ENCODE measurements at places on chromosomes 5 and 9.

- no peak for DNase-seq
Observed at GRCh38 chr5:6758236-6758635, 45.0 kb downstream of the TENT4A start.

DNA sequence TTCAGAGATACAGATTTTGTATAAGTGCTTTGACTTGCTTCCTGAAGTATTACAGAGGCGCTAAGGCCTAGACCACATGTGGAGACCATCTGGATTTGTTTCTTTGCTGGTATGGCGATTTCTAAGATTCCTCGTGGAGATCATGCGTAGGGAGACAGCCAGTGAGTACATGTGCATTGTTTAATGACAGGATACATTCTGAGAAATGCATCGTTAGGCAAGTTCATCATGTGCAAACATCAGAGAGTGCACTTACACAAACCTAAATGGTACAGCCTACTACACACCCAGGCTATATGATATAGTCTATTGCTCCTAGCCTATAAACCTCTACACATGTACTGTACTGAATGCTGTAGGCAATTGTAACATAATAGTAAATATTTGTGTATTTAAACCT lies 16.5 kb upstream of the CEP120 start:
- no peak for DNase-seq

- no peak for DNase-seq
Observed at GRCh38 chr5:177537389-177538361, 16.7 kb downstream of the FAM193B start.

DNA sequence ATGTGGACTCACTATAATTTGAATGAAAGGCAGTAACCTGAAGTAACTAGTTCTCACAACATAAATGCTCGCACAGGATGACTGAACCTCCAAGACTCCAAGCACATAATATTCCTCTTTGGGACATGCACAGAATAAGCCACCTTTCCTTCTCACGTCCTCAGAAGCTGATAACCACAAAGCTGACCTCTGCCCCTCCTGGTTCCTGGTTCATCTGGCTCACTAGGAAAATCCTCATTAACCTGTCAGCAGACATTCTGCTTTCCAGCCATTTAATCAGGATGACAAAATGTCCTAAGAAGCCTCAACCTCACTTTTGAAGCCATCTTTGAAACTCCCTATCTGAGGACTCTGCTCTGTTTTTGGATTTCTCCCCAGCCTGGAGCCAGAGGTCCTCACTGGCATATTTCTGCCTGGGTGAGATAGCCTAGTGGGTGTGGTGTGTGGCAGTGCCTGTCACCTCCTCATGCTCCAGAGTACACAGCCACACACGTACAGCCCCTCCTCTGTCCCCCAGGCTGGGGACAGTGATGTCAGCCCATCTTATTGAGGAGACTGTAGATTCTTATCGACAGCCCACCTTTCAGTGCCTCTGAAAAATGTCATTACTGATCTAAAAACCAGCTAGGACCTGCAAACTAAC lies 10.3 kb downstream of the ANKH start:
- DNase-seq, result no peak

DNA sequence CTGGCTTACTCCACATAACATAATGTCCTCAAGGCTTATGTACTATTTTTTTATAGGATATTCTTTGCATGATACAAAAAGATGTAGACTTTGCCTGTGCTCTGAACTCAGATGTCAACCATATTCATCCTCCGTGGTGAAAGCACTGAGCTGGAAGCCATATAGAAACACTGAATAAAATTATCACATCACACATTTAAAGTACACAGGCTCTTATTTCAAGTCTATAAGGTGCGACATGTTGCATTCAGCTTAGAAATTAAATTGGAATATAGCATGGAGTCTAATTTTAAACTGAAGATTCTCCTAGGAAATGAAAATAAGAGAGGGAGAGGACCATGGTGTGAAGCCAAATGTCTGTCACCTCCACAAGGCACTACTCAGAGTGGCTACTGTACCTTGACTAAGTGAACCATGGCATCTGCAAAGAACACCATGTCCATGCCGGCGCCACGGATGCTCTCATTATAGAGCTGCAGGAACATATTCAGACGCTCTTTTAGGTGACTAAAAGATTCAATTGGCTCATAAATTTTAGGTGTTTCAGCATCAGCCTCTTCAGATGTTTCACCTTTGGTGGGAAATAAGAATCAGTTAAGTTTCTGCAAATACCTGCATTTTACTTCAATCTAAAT lies 158.6 kb downstream of the DNAH5 start:
- no peak for DNase-seq

DNA sequence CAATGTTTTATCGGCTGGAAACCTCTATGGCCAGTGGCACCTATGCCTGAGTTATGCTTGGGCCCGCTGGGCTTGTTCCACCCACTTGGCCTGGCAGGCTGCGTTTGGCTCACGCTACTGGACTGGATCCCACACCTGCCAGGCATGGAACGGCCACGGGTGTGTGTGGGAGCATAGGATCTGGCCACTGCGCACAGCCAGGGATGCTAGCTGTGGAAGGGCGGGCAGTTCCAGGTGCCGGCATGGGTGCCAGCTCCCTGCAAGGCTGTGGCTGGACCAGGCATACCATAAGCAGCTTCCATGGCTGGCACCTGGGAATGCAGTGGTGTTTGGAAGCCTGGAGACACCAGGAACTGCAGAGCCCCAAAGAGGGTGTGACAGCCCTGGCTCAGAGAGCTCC lies 1063.9 kb upstream of the ACO1 start:
- no peak for DNase-seq

DNA sequence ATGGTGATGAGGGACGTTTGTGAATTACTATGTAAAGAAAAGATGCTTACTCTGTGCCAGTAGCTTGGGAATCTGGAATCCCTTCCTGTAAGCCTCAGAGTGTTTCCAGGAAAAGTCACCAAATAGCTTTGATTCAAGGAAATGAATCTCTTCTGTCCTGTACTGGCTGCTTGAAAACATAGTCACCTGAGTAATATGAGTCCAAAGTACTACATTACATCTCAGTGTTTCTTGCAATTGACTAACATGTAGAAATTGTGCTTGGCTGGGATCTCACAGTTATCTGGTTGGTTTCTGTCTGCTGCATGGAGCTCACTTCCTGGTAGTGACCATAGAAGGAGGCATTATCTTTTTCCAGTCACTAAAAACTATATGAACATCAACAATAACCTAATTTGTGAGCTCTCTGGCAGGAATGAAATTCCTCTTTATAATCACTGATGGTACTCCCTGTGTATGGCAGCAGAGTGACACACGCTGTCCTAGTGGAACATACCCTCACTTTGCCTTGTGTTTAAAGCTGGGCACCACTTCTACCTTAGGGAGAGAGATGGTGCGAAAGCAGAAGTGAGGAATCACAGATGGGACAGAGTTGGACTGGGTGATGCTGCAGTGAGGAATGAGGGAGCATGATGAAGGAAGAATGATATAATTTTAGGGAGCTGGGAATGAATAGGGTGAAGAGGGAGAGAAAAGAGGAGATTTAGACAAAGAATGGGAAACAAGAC lies 568.5 kb downstream of the RAB3C start:
- no peak for DNase-seq

GRCh38 chr9:127004946-127005769 lies 90.6 kb downstream of the RALGPS1 start:
- DNase-seq, result no peak

GRCh38 chr5:79834098-79834753 lies 144.6 kb downstream of the CMYA5 start:
- no peak for DNase-seq

GRCh38 chr9:137198902-137199283 lies 1.6 kb downstream of the TPRN start:
- DNase-seq, result no peak

DNA sequence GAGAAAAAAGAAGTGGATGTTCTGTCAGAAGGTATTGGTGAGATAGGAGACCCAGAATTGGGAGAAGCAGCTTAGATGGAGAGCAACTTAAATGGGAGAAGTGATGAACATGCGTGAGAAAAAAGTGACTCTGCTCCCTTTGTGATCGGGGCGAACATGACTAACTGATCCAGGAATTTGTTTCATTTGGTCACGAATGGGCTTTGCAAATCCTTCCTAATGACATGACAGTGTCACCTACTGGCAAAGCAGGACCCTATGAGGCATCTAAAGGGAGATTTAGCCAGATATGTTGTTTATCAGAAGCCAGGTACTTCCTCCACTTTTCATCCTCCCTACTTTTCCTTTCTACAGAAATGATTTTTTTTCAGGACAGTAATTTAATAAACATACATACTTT lies 787.4 kb upstream of the RGMB start:
- no peak for DNase-seq

GRCh38 chr5:179437341-179438001 lies 92.2 kb upstream of the ADAMTS2 start:
- no peak for DNase-seq

DNA sequence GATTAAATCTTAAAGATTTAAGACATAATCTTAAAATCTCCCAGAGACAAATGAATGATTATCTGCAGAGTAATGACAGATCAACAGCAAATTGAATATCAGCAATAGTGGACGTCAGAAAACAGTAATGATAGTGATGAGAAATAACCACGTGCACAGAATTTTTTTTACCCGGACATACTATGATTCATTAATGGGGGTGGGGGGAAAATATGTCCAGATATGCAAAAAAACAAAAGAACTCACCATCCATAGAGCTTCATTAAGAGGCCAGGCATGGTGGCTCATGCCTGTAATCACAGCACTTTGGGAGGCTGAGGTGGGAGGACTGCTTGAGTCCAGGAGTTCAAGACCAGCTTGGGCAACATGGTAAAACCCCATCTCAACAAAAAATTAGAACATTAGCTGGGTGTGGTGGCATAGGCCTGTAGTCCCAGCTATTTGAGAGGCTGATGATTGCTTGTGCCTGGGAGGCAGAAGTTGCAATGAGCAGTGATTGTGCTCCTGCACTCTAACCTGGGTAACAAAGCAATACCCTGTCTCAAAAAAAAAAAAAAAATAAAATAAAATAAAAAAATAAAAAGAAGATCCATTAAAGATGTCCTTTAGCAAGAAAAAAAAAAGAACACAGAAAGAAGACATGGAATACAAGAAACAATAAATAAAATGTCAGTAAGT lies 30.9 kb upstream of the SHOC1 start:
- DNase-seq, result no peak

- DNase-seq, result no peak
Observed at GRCh38 chr9:130214776-130215340, 42.7 kb downstream of the NCS1 start.

DNA sequence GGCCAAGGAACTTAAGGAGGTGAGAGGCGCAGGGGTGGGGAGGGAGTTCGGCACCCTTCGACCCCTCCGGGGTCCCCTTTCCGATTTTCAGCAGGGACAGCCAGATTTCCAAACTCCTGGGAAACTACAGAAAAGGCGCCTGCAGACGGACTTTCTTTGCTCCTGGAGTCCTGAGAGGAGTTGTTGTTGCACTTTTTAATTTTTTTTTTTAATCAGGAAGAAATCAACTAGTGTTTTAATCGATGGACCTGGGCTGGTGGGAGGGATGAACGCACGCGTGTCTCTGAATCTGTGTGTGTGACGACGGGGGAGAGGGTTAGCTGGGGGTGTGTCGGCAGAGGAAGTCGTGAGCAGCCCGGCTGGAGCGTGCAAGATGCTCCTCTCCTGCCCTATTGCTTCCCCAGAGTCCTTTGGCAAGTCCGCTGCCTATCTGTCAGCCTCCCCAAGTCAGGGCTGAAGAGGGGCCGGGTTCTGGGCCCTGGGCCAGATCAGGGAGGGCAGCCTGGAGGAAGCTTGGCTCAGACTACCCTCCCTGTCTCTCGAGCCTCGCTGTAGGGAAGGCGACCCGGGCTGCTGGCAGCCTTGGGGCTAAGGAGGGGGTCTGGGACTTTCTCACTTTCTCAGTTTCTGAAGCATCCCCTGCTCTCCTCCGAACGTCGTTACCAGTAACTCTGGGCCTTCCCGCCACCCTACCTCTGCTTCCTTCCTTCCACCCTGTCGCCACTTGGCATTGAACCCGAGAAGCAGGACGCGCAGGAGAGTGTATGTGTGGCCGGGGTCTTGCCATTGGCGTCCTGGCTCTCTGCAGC lies 731 bp downstream of the PRR16 start:
- no peak for DNase-seq

GRCh38 chr9:114722081-114722621 lies 40.2 kb upstream of the TEX48 start:
- no peak for DNase-seq

- DNase-seq, result no peak
Observed at GRCh38 chr5:36099748-36100147, 33.1 kb upstream of the UGT3A2 start.

DNA sequence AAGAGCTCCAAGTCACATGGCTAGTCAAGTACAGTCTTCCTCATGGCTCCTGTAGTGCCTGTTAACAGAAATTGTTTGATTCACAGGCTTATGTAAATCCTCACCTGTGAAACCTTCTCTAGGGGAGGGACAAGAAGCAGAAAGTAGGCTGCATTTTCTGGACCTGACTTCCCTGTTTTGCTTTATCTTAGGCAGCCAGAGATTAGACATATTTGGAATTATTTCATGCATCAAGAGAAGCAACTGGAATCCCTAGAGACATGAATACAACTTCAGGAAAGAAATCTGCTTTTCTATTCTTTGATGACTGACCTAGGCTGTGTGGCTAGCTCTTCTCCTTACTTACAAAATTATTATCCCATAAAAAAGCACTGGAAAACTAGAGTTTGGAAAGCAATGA lies 52.3 kb downstream of the CAST start:
- DNase-seq, result no peak

DNA sequence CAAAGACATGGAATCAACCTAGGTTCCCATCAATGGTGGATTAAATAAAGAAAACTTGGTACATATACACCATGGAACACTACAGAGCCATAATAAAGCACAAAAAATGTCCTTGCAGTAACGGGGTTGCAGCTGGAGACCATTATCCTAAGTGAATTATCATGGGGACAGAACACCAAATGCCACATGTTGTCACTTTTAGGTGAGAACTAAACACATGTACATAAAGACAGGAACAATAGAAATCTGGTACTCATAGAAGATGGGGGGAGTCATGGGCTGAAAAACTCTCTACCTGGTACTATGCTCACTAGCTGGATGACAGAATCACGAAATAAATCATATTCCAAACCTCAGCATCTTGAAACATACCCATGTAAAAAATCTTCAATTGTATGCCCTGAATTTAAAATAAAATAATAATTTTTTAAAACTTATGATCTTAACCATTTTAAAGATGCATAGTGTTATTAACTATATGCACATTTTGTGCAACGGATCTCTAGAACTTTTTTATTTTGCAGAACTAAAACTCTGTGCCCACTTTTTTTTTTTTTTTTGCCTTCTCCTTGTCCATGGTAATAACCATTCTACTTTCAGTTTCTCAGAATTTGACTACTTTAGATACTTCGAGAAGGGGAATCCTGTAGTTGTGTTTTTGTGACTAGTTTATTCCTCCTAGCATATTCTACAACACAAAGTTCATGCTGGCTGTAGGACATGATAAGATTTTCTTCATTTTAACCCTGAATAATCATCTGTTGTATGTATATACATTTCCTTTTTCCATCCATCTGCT lies 1081.6 kb upstream of the ACO1 start:
- DNase-seq, result no peak

- DNase-seq, result no peak
Observed at GRCh38 chr5:180522330-180522729, 28.2 kb downstream of the CNOT6 start.
